ENCODE measurements at places on chromosomes 2 and 18. TPM values are rescaled to one million over a fixed set of nuclear protein-coding genes. Genes with fewer than 3 reads are reported as not detected.

The UNC50 gene
- total RNA-seq: 38.2 TPM

The B3GNT7 gene
- total RNA-seq: 11.4 TPM

The ADD2 gene
- total RNA-seq: 0.41 TPM

The BMPR2 gene
- total RNA-seq: 111 TPM

The GALNT14 gene
- total RNA-seq: 1.6 TPM

GRCh38 chr2:237351046-237351445 lies 62.9 kb downstream of the COL6A3 start:
- no peak overlapping the region for H3K27ac ChIP-seq
- H3K27me3 ChIP-seq: no peaks in the 10 kb centered on the region

- no peaks in the 10 kb centered on the region for H3K27me3 ChIP-seq
- H3K36me3 ChIP-seq: no peaks in the 10 kb centered on the region
- H3K4me1 ChIP-seq: no peaks in the 10 kb centered on the region
- H3K4me3 ChIP-seq: no peak overlapping the region
- no peak overlapping the region for H3K27ac ChIP-seq
- DNase-seq: no peak
Observed at GRCh38 chr2:187769437-187769836, 215.2 kb upstream of the TFPI start.

GRCh38 chr2:204112084-204112770 lies 175.7 kb downstream of the ICOS start:
- no peak overlapping the region for H3K4me3 ChIP-seq
- no peak overlapping the region for H3K27ac ChIP-seq
- peaks cover 15% of the 10 kb centered on the region for H3K4me1 ChIP-seq
- no peak for DNase-seq
- H3K27me3 ChIP-seq: no peaks in the 10 kb centered on the region

DNA sequence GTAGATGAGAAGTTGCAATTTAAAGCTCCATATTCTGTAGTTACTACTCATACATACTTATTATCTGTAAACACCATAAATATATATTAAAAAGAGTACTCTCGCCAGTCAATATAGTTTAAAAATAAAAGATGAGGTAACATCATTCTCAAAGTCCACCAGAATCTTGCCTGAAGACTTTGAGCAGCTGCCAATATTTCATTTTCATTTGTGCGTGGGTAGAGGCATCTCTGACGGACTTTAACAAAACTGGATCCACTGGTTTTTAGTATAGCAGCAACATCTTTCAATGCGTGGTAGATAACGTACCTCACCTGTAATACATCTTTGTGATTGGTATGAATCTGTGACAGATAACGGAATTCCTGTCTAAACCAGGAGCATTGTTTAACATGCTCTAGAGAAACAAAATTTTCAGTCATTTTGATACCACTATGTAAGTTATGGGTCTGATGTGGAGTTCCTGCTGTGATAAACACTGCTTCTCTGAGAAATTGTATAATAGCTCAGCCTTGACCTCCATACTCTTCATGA lies 45.0 kb downstream of the WDR75 start:
- no peak for DNase-seq
- H3K27me3 ChIP-seq: no peaks in the 10 kb centered on the region
- H3K36me3 ChIP-seq: no peaks in the 10 kb centered on the region
- no peak overlapping the region for H3K27ac ChIP-seq

GRCh38 chr2:106745468-106745867 lies 140.5 kb downstream of the ST6GAL2 start:
- H3K4me1 ChIP-seq: no peaks in the 10 kb centered on the region
- DNase-seq: no peak
- H3K36me3 ChIP-seq: no peaks in the 10 kb centered on the region

DNA sequence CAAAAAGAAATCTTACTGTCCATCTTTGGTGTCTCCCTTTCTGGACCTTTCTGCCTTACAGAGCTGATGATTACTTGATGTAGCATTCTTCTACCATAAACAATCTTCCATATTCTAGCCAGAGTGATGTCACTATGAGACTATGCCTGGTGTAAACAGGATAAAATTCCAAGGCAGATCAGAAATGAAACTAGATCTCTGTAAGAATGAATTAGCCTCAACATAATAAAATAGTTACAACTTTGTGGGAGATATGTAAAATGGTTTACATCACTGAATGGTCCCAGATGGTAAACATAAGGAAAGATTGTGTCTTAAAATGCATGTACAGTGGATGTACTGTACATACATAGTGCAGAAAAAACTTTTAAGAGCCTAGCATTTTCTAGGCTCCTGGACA lies 112.3 kb upstream of the ZNF521 start:
- no peaks in the 10 kb centered on the region for H3K27me3 ChIP-seq
- peaks cover 38% of the 10 kb centered on the region for H3K4me1 ChIP-seq
- H3K36me3 ChIP-seq: no peaks in the 10 kb centered on the region
- no peak overlapping the region for H3K27ac ChIP-seq

GRCh38 chr18:24108641-24109040 lies 30.2 kb upstream of the CABYR start:
- no peaks in the 10 kb centered on the region for H3K36me3 ChIP-seq
- H3K27ac ChIP-seq: no peak overlapping the region
- H3K4me1 ChIP-seq: no peaks in the 10 kb centered on the region

DNA sequence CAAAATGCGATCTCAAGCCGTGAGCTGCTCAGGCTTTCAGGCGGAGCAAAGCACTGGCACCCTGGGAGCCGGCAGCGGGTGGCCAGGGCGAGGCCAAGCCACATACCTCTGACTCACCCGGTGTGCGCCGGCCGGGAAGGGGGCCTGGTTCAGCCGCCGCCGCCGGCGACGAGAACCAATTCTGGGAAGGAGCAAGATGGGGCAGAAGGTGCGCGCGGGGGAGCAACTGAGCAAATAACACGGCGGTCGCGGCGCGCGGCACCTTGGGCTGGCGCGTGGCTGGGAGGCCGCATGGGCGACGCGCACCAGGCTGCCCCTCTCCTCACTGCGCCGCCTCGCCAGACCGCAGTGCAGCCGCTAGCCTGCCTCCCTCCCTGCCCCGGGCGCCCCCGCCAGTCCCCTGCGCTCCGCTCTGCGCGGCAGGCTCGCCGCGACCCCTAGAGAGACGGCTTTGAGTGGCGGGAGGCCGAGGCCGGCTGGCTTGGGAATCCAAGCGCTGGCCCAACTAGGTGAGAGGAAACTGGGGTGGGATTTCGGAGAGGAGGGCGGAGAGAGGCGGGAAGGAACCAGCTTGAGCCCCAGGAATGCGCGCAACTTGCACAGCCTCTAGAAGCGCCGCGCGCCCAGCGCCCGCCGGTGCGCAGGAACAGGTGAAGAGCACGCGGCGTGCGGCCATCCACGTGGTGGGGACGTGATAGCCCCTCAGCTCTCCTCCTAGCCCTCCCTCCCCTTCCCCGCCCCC lies 3.2 kb downstream of the NRP2 start:
- no peaks in the 10 kb centered on the region for H3K36me3 ChIP-seq
- no peak for DNase-seq
- no peaks in the 10 kb centered on the region for H3K27me3 ChIP-seq
- peak overlapping the region; percentile 64 for H3K27ac ChIP-seq

DNA sequence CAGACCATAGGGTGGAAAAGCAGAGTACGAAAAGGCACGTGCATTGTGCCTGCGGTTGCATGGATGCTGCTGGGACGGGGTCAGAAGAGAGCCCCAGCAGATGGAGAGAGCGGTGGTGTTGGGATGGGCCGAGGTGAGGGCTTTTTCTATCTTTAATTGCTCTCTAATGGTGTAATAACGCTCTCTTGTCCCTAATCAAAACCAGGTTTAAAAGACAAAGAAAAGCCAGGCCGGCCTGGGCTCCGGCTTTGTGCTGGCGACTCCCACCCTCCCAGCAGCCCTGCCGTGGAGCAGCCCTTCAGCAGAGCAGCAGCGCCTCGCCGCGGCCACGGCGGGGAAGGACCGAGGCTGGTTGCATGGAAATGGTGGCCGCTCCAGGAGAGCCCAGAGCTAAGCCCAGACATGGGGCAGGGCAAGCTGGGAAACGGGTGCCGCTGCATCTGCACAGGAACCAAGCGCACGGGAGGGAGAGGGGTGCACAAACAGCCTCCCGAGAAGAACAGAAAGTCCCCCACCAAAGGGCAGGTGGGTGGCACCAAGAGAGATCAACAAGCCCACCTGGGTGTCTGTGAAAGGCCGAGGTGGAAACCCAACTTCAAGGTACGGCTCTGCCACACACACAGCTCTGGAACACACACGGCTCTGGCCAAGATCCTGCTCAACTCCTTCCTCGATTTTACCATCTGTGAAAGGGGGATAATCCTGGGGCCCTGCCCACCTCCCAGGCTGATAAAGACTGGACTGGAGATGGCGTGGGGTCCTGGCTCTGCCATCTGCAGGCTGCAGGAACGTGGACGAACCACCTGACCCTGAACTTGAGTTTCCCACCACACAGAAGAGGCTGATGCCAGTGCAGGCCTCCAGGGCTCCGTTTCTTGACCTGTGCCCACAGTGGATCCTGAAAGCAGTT lies 15.0 kb downstream of the HS1BP3 start:
- H3K4me1 ChIP-seq: peaks cover 75% of the 10 kb centered on the region
- peaks cover 15% of the 10 kb centered on the region for H3K36me3 ChIP-seq
- H3K4me3 ChIP-seq: peak overlapping the region; percentile 27
- no peaks in the 10 kb centered on the region for H3K27me3 ChIP-seq
- no peak for DNase-seq

Measured in thoracic aorta (tissue), 2 donors.